ENCODE measurements at places on chromosomes 5 and 9.
A peak's percentile ranks its signal among the peaks of the same experiment; 100 is the strongest.

DNA sequence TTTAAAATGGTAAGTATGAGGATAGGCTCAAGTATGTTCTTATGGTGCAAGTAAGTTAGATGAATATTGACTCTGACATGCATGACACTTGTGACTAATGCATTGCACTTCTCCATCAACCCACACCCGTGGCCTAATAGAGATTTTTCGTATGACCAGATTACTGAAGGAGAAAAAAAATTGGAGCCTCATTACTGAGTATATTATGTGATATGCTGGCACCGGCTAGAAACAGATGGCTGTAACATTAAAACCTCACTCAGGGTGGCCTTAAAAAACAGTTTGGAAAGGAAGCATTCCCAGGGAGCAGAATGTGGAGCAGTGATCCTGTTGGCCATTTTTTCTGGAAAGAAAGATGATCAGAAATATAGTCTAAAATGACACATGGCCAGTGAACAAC lies 766.4 kb downstream of the PRELID2 start:
- H3K27me3 ChIP-seq, result no peaks in the 10 kb centered on the region
- no peak overlapping the region for H3K27ac ChIP-seq
- no peaks in the 10 kb centered on the region for H3K36me3 ChIP-seq

DNA sequence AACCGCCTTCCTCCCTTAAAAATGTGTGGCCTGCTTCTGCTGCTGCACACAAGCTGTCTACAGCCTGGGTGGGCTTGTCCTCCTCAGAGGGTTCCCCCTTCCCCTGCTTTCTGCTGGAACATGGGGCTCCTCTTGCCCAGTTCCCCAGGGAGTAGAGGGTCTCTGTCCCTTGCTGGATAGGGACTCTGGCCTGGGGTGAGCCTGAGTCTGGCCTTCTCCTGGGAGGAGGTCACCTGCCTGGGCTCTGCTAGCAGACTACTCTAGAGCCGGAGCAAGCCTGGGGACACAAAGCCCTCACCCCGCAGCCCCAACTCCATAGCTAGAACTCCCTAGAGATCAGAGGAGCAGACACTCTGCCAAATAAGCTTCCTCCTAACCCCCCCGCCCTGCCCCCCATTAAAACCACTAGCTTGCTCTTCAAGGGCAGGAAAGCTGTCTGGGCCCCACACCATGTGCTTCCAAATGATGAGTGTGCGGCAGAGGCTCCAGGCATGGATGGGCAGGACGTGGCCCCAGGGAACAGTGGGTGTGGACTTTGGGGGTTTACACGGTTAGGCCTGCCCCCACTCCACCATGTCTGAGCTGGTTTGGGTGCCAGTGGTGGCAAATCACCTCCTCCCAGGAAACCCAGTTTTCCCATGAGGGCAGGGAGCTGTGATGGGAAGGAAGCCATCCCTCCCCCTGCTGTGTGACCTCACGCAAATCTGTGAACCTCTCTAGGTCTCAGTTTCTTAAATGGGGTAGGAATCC lies 10.0 kb downstream of the TCF7 start:
- DNase-seq, result no peak
- H3K4me3 ChIP-seq, result peak overlapping the region; percentile 57
- H3K27ac ChIP-seq, result peak overlapping the region; percentile 95
- H3K36me3 ChIP-seq, result peaks cover 22% of the 10 kb centered on the region

GRCh38 chr5:2756211-2757152 lies 5.0 kb upstream of the IRX2 start:
- H3K36me3 ChIP-seq, result no peaks in the 10 kb centered on the region
- peaks cover 10% of the 10 kb centered on the region for H3K4me1 ChIP-seq
- peaks cover 68% of the 10 kb centered on the region for H3K27me3 ChIP-seq
- DNase-seq, result no peak
- H3K4me3 ChIP-seq, result no peak overlapping the region
- H3K27ac ChIP-seq, result no peak overlapping the region

- H3K4me1 ChIP-seq, result peaks cover 14% of the 10 kb centered on the region
- H3K4me3 ChIP-seq, result no peak overlapping the region
- no peaks in the 10 kb centered on the region for H3K36me3 ChIP-seq
- peaks cover 60% of the 10 kb centered on the region for H3K27me3 ChIP-seq
These were observed 2.1 kb upstream of the GPRIN1 start for GRCh38 chr5:176612008-176612407.

GRCh38 chr5:142275496-142275895 lies 49.3 kb downstream of the SPRY4 start:
- H3K27me3 ChIP-seq, result no peaks in the 10 kb centered on the region
- H3K4me3 ChIP-seq, result no peak overlapping the region
- DNase-seq, result no peak
- no peaks in the 10 kb centered on the region for H3K36me3 ChIP-seq
- no peak overlapping the region for H3K27ac ChIP-seq

- peak overlapping the region; percentile 95 for H3K27ac ChIP-seq
- peak overlapping the region; percentile 45 for H3K4me3 ChIP-seq
- H3K27me3 ChIP-seq, result no peaks in the 10 kb centered on the region
- peaks cover 56% of the 10 kb centered on the region for H3K36me3 ChIP-seq
These were observed 13.6 kb downstream of the MCCC2 start for GRCh38 chr5:71600783-71601182.

DNA sequence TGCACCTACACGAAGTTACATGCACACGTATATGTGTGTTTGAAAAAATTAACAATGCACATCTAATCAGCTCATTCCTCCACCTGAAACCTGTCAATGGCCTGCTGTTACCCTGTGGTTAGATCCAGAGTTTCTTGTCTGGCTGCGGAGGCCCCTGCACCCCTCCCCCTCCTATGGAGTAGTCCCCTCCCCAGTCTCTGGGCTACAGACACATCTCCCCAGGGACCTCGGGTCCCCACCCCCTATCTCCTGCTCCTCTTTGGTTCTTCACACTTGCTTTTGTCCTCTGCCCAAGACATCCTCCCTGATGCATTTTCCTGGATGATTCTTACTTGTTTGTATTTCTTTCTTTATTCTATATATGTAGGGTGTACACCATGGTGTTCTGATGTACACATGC lies 27.2 kb downstream of the FAM240B start:
- no peak overlapping the region for H3K27ac ChIP-seq
- no peaks in the 10 kb centered on the region for H3K36me3 ChIP-seq
- peaks cover 3% of the 10 kb centered on the region for H3K27me3 ChIP-seq
- H3K4me1 ChIP-seq, result no peaks in the 10 kb centered on the region
- H3K4me3 ChIP-seq, result no peak overlapping the region
- no peak for DNase-seq

DNA sequence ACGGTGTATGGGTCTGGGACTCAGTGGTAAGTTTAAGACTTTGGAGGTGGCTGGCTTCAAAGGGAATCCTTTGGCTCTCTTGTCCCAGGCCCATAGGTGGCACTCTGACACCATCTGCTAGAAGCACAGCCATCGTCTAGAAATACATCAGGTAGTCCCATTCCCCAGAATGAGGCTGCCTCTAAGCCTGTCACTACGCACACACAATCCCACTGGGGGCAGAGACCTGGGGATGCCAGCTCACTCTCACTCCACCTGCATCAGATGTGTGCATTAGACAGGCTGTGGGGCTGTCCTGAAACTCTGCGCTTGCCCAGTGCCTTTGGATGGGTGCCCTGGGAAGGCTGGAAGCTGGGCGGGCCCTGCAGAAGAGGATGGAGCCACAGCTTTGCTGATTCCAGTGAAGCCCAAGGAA lies 127.5 kb upstream of the PANK3 start:
- DNase-seq, result peak; percentile 24
- H3K36me3 ChIP-seq, result no peaks in the 10 kb centered on the region
- H3K27ac ChIP-seq, result no peak overlapping the region
- peaks cover 6% of the 10 kb centered on the region for H3K27me3 ChIP-seq
- H3K4me3 ChIP-seq, result no peak overlapping the region

- H3K27me3 ChIP-seq, result peaks cover 2% of the 10 kb centered on the region
- H3K36me3 ChIP-seq, result no peaks in the 10 kb centered on the region
- H3K4me3 ChIP-seq, result no peak overlapping the region
- H3K4me1 ChIP-seq, result no peaks in the 10 kb centered on the region
- no peak for DNase-seq
These were observed 84.7 kb upstream of the SLCO6A1 start for GRCh38 chr5:102583276-102584124.

DNA sequence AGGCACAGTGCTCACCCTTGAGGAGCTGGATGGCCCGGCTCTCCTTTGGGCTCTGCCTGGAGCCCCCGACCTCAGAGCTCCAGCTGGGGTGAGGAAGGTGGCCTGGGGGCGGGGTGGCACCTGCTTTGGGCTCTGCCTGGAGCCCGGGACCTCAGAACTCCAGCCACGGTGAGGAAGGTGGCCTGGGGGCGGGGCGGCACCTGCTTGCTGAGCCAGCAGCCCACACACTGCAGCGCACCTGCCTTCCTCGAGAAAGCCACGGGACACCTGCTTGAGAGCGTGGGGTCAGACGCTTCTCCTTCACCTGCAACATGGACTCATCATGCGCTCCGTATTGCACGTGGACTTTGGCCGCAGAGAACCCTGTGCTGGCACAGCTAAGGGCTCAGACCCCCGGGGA lies 51.8 kb downstream of the IRX2 start:
- no peak overlapping the region for H3K27ac ChIP-seq
- no peaks in the 10 kb centered on the region for H3K36me3 ChIP-seq
- no peak overlapping the region for H3K4me3 ChIP-seq

GRCh38 chr5:165559645-165560044 lies 2054.2 kb downstream of the MAT2B start:
- no peak for DNase-seq
- no peaks in the 10 kb centered on the region for H3K27me3 ChIP-seq
- no peak overlapping the region for H3K4me3 ChIP-seq
- H3K36me3 ChIP-seq, result no peaks in the 10 kb centered on the region

- H3K27ac ChIP-seq, result no peak overlapping the region
- H3K36me3 ChIP-seq, result no peaks in the 10 kb centered on the region
- H3K27me3 ChIP-seq, result no peaks in the 10 kb centered on the region
- no peak overlapping the region for H3K4me3 ChIP-seq
These were observed 359.4 kb upstream of the ARRDC3 start for GRCh38 chr5:91742550-91742949.

DNA sequence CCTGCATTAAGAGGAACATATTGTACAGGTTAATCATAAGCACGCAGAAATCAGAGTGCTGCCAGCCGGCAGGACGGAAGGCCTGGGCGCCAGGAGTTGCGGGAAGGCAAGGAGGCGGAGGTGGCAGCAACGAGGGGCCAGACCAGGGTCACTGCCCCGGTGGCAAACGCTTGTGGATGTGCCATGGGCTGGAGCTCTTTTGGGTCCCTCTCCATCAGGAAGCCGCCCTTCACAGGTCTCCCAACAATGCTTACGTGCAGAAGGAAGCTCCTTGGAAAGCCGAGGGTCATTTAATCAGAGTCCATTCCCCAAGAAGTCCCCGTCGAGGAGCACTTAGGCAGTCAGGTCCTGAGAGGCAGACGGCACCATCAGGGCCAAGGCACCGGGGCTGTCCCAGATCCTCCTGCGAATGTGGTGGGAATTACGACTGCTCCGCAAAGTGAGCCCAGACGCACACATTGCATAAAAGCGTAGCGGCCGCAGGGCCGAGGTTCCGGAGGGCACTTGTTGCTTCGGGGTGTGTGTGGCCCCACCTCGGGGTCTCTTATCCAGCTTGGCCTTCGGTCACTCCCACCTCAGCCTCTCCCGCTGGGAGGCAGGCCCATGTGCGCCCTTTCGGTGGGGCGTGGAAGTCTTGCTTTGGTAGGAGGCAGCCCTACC lies 20.5 kb downstream of the MRPL36 start:
- no peak overlapping the region for H3K27ac ChIP-seq
- peaks cover 9% of the 10 kb centered on the region for H3K4me1 ChIP-seq
- no peaks in the 10 kb centered on the region for H3K36me3 ChIP-seq
- no peak overlapping the region for H3K4me3 ChIP-seq

- no peak overlapping the region for H3K27ac ChIP-seq
- H3K4me1 ChIP-seq, result no peaks in the 10 kb centered on the region
- H3K27me3 ChIP-seq, result peaks cover 4% of the 10 kb centered on the region
- DNase-seq, result no peak
- no peaks in the 10 kb centered on the region for H3K36me3 ChIP-seq
These were observed 47.3 kb upstream of the GALNT10 start for GRCh38 chr5:154143211-154143641.

- peaks cover 2% of the 10 kb centered on the region for H3K36me3 ChIP-seq
- no peaks in the 10 kb centered on the region for H3K4me1 ChIP-seq
- H3K27ac ChIP-seq, result no peak overlapping the region
- no peak overlapping the region for H3K4me3 ChIP-seq
- H3K27me3 ChIP-seq, result no peaks in the 10 kb centered on the region
These were observed 38.6 kb downstream of the ELOVL7 start for GRCh38 chr5:60805463-60805862.

GRCh38 chr9:2638871-2639673 lies 17.5 kb downstream of the VLDLR start:
- H3K36me3 ChIP-seq, result peaks cover 26% of the 10 kb centered on the region
- peak overlapping the region; percentile 24 for H3K27ac ChIP-seq
- H3K4me3 ChIP-seq, result no peak overlapping the region
- DNase-seq, result no peak
- H3K4me1 ChIP-seq, result peaks cover 19% of the 10 kb centered on the region
- no peaks in the 10 kb centered on the region for H3K27me3 ChIP-seq

- no peaks in the 10 kb centered on the region for H3K36me3 ChIP-seq
- no peak overlapping the region for H3K27ac ChIP-seq
- peaks cover 8% of the 10 kb centered on the region for H3K27me3 ChIP-seq
- no peaks in the 10 kb centered on the region for H3K4me1 ChIP-seq
- no peak overlapping the region for H3K4me3 ChIP-seq
- no peak for DNase-seq
These were observed 41.3 kb downstream of the CAVIN4 start for GRCh38 chr9:100619194-100619593.

- no peaks in the 10 kb centered on the region for H3K36me3 ChIP-seq
- H3K27ac ChIP-seq, result no peak overlapping the region
- H3K4me3 ChIP-seq, result no peak overlapping the region
- DNase-seq, result no peak
These were observed 14.3 kb downstream of the PHF2 start for GRCh38 chr9:93590609-93591234.

- H3K4me1 ChIP-seq, result no peaks in the 10 kb centered on the region
- no peak for DNase-seq
- no peaks in the 10 kb centered on the region for H3K27me3 ChIP-seq
- H3K36me3 ChIP-seq, result no peaks in the 10 kb centered on the region
- H3K4me3 ChIP-seq, result no peak overlapping the region
These were observed 4.4 kb downstream of the MUSK start for GRCh38 chr9:110672873-110673510.

GRCh38 chr9:108056084-108056804 lies 566.7 kb upstream of the KLF4 start:
- H3K27me3 ChIP-seq, result peaks cover 3% of the 10 kb centered on the region
- H3K27ac ChIP-seq, result no peak overlapping the region
- H3K36me3 ChIP-seq, result no peaks in the 10 kb centered on the region
- DNase-seq, result no peak
- no peak overlapping the region for H3K4me3 ChIP-seq

- no peaks in the 10 kb centered on the region for H3K27me3 ChIP-seq
- H3K4me1 ChIP-seq, result peaks cover 24% of the 10 kb centered on the region
- H3K27ac ChIP-seq, result no peak overlapping the region
- DNase-seq, result no peak
- H3K36me3 ChIP-seq, result peaks cover 3% of the 10 kb centered on the region
These were observed 110.1 kb upstream of the LRRTM2 start for GRCh38 chr5:138985256-138985655.

DNA sequence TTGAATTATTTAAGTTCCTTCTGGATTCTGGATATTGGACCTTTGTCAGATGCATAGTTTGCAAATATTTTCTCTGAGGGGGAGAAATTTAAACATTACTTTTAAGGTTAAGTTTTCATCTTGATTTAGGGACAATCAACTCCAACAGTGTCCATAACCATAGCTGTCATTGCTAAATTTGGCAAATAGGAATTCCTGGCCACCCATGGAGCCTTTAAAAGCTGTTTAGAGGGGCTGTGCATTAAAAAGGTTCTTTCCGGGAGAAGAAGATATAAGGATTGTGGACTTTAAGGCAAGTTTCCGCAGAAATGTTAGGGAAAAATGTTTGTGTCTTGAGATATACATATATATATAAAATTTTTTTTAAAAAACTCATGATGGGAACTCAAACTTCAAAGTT lies 339.7 kb downstream of the ADAMTS6 start:
- H3K4me3 ChIP-seq, result no peak overlapping the region
- no peaks in the 10 kb centered on the region for H3K4me1 ChIP-seq
- H3K27ac ChIP-seq, result no peak overlapping the region
- H3K36me3 ChIP-seq, result no peaks in the 10 kb centered on the region
- no peak for DNase-seq
- no peaks in the 10 kb centered on the region for H3K27me3 ChIP-seq
